ENCODE measurements at places on chromosomes 5 and 9. TPM values are rescaled to one million over a fixed set of nuclear protein-coding genes. Genes with fewer than 3 reads are reported as not detected.

The AGXT2 gene
- 26.9 TPM for polyA plus RNA-seq

The PCDHB13 gene
- polyA plus RNA-seq: 6.9 TPM

The FOCAD gene
- 30.3 TPM for polyA plus RNA-seq

The HSD17B3 gene
- polyA plus RNA-seq: 0.70 TPM

The NR5A1 gene
- polyA plus RNA-seq: 0.08 TPM

The CARD6 gene
- polyA plus RNA-seq: 3.0 TPM

The PTGR1 gene
- 146 TPM for polyA plus RNA-seq

The PRR7 gene
- 2.9 TPM for polyA plus RNA-seq

All from renal pelvis (tissue), 12 donors.